Kidney (tissue), 22 donors: ENCODE measurements at places on chromosomes 1 and 21.

GRCh38 chr1:12132078-12132477 lies 34.7 kb upstream of the TNFRSF1B start:
- DNase-seq: peak; percentile 28

DNA sequence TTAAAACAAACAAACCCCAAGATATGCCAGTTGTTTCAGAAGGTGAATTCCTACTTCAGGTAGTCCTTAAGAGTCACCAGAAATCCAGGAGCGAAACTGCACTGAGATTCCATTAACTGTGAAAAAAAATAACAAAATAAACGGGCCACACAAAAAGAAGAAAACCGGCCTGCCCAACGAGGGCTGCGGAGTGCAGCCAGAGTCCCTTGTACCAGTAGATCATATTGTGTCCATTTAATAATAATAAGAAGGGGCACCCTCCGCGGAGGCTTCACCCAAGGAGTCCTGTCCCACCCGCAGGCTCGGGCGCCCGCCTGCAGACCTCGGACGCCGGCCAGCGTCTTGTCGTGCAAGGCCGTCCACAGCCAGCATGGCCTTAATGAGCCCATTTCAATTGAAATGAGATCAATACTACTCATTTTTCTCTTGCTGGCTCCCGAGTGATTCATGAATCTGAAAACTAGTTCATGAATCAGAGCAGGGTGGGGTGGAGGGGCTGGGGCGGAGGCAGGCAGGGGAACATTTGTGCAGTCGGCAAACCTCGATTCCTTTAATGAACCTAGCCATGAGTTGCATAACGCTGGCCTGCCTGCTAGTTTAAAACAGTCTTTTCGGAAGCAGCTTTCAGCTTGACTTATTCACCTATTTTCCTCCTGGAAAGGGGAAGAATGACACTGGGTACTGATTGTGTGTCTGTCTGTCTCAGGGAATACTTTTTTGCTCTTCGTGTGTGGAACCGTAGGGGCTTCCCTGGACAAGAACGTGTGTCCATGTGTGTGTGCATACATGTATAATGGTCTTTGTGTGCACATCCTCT lies 113.1 kb upstream of the IRF2BP2 start:
- peak; percentile 89 for DNase-seq

GRCh38 chr1:5927506-5928370 lies 64.5 kb downstream of the NPHP4 start:
- no peak for DNase-seq

DNA sequence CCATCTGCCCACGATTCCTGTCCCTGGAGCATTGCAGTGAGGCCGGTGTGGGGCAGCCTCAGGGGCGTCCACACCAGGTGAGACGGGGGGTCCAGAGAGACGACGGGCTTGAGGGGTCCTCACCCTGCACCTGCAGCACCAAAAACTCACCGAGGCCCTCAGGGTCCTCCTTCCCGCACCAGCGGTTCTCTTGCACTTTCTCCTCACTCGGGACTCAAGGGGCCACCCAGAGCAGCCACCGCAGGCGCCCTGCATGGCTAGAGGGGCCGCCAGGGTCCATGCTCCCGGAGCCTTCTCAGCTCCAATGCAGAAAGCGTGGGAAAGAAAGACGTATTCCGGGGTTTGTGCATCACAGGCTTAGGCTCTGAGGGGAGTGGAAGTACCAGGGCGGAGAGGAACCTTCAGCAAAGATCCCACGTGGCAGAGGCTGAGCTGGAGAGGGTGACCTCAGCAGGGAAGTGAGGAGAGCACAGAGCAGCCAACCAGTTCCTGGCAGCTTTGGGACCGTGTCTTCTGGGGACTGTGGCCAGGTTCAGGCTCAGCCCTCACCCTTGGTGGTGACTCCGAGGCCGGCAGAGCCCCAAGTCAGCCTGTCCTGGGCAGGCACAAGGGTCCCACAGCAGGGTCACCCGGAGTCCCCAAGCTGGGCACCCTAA lies 19.5 kb upstream of the COL6A2 start:
- DNase-seq: peak; percentile 65

DNA sequence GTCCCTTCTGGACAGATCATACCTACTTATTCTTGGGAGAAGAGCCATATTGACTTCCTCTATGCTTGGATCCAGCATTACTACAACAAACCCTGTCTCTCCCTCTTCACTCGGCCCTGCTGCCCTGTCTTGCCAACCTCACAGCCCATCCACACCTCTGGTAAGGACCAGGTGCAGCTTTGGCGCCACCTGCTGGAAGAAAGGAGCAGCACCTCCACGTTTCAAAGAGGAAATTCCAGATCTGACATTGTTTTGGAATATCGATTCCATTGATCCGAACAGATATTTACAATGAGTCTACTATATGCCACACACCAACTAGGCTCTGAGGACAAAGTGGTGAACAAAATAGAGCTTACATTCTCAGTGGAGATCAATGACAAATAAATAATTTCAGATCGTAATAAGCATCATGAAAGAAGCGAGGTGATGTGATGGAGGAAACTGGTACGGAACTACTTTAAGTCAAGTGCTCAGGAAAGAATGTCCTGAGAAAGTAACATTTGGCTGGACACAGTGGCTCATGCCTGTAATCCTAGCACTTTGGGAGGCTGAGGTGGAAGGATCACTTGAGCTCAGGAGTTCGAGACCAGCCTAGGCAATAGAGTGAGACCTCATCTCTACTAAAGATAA lies 18.7 kb downstream of the MFSD2A start:
- peak; percentile 80 for DNase-seq

GRCh38 chr1:9128166-9128519 lies 759 bp downstream of the GPR157 start:
- DNase-seq: no peak

DNA sequence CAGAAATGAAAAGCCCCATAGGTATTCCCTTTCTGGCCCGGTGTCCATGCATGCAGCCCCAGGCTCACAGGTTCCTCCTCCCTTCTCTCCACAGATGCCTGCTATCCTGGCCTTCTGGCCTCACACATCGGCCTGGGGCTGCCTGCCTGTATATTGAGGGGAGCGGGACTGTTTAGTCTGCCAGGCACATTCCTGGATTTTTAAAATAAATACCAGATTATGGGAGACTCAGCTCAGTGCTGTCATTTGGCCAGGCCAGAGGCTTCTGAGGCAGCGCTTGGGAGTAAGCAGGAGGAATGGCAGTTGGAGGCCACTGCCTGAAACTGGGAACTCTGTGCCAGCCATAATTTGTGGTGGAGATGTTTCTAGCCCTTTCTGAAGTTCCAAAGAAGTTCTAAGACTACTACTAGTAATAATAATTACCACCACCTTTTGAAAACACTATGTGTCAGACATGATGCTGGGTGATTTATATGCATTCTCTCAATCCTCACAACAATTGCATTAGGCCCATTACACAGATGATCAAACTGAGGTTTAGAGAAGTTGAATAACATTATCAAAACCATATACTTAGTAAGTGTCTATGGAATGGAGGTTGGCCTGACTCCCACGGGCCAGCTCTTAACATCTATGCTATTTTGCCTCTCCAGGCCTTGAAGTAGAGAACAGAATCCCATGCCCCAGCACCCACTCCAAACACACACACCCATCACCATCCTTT lies 107.6 kb downstream of the PLXNA2 start:
- DNase-seq: no peak

DNA sequence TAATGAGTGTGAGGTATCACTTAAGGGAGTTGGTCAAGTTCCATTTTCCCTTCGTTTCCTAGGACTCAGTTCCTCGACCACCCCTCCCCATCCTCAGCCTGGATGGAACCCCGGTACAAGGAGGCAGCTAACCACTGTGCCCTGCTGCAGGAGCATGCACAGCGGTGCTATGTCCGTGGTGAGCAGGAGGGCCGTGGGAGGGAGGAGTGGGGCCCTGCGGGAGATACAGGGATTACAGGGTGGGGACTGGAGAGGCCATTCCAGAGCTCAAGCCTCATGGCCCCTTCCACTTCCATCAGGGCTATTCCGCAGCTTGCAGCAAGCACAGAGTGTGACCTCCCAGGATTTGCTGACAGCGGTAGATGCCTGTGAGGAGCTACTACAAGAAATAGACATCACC lies 25.8 kb downstream of the HYI start:
- no peak for DNase-seq

- DNase-seq: no peak
These were observed 21.0 kb downstream of the PLXNA2 start for GRCh38 chr1:208223136-208223535.

- no peak for DNase-seq
These were observed 5.5 kb downstream of the MORC3 start for GRCh38 chr21:36325373-36326010.

- DNase-seq: no peak
These were observed 94.1 kb downstream of the SIK1 start for GRCh38 chr21:43332861-43333297.

DNA sequence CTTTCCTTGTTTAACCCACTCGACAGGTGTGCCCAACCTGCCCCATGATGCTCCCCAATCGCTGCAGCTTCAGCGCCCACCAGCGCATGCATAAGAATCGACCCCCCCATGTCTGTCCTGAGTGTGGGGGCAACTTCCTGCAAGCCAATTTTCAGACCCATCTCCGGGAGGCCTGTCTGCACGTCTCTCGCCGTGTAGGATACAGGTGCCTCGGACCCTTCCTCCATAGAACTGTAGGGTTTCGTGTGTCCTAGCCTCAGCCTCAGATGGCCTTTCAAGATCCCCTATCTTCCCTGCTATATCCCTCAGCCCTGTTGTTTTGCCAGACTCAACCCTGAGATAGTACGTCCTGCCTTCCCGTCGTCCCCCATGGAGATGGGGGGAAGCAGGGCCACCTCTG lies 6.4 kb downstream of the ZNF687 start:
- no peak for DNase-seq

GRCh38 chr21:45355573-45355972 lies 49.4 kb upstream of the COL18A1 start:
- DNase-seq: no peak

GRCh38 chr1:46285730-46286477 lies 17.5 kb downstream of the LRRC41 start:
- DNase-seq: no peak

- no peak for DNase-seq
These were observed 116.2 kb downstream of the HMCN1 start for GRCh38 chr1:185850366-185850765.
